ENCODE measurements at places on chromosomes 3 and 15.
A peak's percentile ranks its signal among the peaks of the same experiment; 100 is the strongest.

GRCh38 chr3:10023587-10024310 is 2.5 kb upstream of the FANCD2 start:
- no peak overlapping the region for H3K4me3 ChIP-seq
- no peaks in the 10 kb centered on the region for H3K27me3 ChIP-seq
- no peak overlapping the region for H3K27ac ChIP-seq
- H3K4me1 ChIP-seq = peaks cover 3% of the 10 kb centered on the region
- H3K36me3 ChIP-seq = peaks cover 30% of the 10 kb centered on the region

- H3K4me1 ChIP-seq = no peaks in the 10 kb centered on the region
- no peaks in the 10 kb centered on the region for H3K36me3 ChIP-seq
- H3K4me3 ChIP-seq = no peak overlapping the region
- DNase-seq = no peak
- no peak overlapping the region for H3K27ac ChIP-seq
- no peaks in the 10 kb centered on the region for H3K27me3 ChIP-seq
Observed at GRCh38 chr3:132643366-132643765, 16.2 kb downstream of the ACAD11 start.

GRCh38 chr3:127834771-127835170 is 12.5 kb upstream of the MGLL start:
- H3K36me3 ChIP-seq = no peaks in the 10 kb centered on the region
- no peak for DNase-seq
- H3K4me3 ChIP-seq = no peak overlapping the region
- no peaks in the 10 kb centered on the region for H3K27me3 ChIP-seq
- H3K27ac ChIP-seq = no peak overlapping the region

GRCh38 chr3:123459862-123460261 is 11.0 kb upstream of the ADCY5 start:
- H3K4me1 ChIP-seq = no peaks in the 10 kb centered on the region
- peaks cover 2% of the 10 kb centered on the region for H3K27me3 ChIP-seq
- H3K4me3 ChIP-seq = no peak overlapping the region
- no peaks in the 10 kb centered on the region for H3K36me3 ChIP-seq
- H3K27ac ChIP-seq = no peak overlapping the region
- DNase-seq = peak; percentile 22

GRCh38 chr3:149424918-149425317 is 47.5 kb upstream of the TM4SF1 start:
- DNase-seq = no peak
- H3K36me3 ChIP-seq = no peaks in the 10 kb centered on the region
- H3K4me1 ChIP-seq = peaks cover 4% of the 10 kb centered on the region
- no peak overlapping the region for H3K27ac ChIP-seq

DNA sequence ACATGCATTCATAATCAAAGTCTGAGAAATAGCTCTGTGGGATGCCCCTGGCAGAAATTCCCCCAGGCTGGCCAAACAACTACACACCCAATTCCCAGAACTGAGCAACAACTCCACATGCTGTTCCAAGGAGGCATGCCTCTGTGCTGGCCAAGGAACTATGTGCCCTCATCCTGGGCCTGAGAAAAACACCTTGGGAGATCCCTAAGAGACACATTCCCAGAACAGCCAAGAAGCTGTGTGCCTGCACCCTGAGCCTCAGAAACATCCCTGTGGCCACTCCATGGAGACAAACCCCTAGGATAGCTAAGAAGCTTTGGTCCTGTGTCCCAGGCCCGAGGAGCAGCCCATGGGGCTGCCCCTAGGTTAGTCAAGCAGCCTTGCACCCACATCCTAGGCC is 92.3 kb upstream of the MME start:
- H3K27me3 ChIP-seq = no peaks in the 10 kb centered on the region
- H3K36me3 ChIP-seq = no peaks in the 10 kb centered on the region
- no peak overlapping the region for H3K27ac ChIP-seq
- no peaks in the 10 kb centered on the region for H3K4me1 ChIP-seq
- no peak for DNase-seq

- peaks cover 7% of the 10 kb centered on the region for H3K4me1 ChIP-seq
- DNase-seq = no peak
- no peak overlapping the region for H3K27ac ChIP-seq
- no peaks in the 10 kb centered on the region for H3K27me3 ChIP-seq
Observed at GRCh38 chr15:91704343-91704742, 149.2 kb upstream of the SLCO3A1 start.

GRCh38 chr15:33005582-33005981 is 188.9 kb downstream of the FMN1 start:
- no peaks in the 10 kb centered on the region for H3K36me3 ChIP-seq
- H3K27me3 ChIP-seq = no peaks in the 10 kb centered on the region
- H3K4me3 ChIP-seq = no peak overlapping the region
- no peak overlapping the region for H3K27ac ChIP-seq
- no peaks in the 10 kb centered on the region for H3K4me1 ChIP-seq

- no peaks in the 10 kb centered on the region for H3K4me1 ChIP-seq
- no peaks in the 10 kb centered on the region for H3K36me3 ChIP-seq
- H3K4me3 ChIP-seq = no peak overlapping the region
- no peak for DNase-seq
- H3K27ac ChIP-seq = no peak overlapping the region
- no peaks in the 10 kb centered on the region for H3K27me3 ChIP-seq
Observed at GRCh38 chr15:71182522-71182921, 67.3 kb downstream of the THSD4 start.

- H3K27ac ChIP-seq = no peak overlapping the region
Observed at GRCh38 chr15:80712956-80713355, 17.8 kb downstream of the ABHD17C start.

All from lung (tissue), 17 donors.